Spleen (tissue), 13 donors: ENCODE measurements at places on chromosomes 16 and 17. TPM values are rescaled to one million over a fixed set of nuclear protein-coding genes. Genes with fewer than 3 reads are reported as not detected.

- peak; percentile 31 for DNase-seq
Observed at GRCh38 chr17:75065562-75066151, 18.6 kb downstream of the KCTD2 start.

Gene PEX12
- 5.5 TPM for total RNA-seq

DNA sequence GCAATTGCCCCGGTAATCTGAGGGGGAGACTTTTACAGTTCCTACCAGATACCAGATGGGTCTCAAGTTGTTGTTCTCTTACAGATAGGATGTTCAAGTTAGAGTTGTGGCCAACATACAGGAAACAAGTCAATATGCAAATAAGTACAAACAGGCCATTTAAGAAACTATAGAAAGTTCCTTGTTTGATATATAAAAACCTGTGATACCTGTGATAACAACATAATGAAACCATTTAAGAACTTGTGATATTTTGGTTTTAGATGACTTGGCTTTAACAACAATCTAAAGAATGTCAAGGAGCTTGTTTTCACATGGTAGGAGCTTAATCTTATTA, 16.8 kb downstream of the CDR2 start:
- no peak for DNase-seq

GRCh38 chr16:593406-593805, 3.5 kb downstream of the RAB40C start:
- DNase-seq, result no peak
